ENCODE measurements at places on chromosomes 16 and 17.

DNA sequence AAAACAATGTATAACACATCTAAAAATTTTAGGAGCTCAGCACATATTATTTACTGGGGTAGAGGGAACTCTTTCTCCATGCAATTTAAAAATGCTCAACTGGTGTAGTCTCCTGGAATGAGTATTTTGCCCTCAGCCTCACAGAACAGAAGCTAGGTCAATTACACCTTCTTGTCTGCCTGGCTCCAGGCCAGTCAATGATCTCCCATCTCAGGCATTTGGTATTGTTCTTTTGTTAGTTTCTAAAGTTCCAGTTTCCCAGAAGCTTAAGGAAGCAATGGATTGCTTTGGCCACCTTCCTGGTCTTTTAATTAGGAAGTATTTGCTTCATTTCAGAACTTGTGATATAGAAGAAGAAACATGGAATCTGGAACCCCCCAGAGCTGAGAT, 360.3 kb upstream of the ASIC2 start:
- DNase-seq = no peak

GRCh38 chr17:7233701-7234082, 625 bp downstream of the DVL2 start:
- DNase-seq = no peak

DNA sequence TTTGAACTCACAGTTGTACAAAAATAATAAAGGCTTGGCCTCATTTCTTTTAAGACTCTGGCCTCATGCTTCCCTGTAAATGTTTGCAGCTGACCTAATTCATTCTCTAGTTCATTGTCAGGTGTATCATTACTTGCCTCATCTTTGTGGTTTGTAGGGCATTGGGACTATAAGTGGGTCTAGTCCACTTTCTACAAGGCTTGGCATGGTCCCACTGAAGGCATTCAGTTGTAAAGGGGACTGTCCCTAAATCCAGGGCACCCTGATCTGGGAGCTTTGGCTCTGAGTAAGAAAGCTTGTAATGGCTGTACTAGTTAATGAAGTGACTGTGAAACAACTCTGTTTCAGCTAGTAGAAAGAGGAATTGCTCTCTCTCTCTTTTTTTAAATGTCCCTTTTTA, 2.7 kb downstream of the KCTD2 start:
- no peak for DNase-seq

DNA sequence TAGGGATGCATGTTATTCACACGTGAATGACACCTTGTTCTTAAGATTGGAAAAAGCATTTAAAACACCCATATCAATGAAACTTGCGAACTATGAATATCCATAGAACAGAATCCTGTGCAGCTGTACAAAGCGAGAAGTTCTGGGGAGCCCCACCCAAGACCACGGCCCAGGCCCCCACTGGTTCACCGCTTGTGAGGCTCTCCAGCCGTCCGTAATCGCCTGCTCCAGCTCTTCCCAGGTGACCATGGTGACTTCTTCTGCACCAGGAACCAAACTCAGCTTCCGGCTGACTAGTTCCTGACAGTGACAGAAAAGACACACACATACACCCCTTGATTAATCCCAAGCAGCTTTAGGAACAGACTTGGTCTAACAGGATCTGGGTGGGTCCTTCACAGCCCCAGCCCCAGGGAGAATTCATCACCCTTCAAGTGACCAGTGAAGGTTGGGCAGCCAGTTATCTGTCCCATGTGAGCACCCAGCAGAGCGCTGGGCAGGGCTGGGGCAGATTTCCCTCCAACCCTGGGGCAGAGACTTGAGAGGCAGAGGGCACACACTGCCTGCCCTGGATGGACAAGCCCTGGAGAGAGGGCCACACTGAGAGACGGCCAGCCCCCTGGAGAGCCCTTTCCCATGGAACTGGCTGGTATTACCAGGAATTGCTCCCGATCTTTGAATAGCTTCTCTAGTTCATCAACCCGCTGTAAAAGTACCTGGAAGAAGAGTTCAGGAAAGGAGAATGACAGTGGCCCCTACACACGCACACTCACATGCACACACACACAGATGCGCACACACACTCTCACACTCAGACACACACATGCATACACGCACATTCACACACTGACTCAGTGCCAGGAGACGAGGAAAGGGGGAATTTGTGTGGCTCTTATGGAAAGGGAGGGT, 3.6 kb downstream of the QRICH2 start:
- DNase-seq = no peak

DNA sequence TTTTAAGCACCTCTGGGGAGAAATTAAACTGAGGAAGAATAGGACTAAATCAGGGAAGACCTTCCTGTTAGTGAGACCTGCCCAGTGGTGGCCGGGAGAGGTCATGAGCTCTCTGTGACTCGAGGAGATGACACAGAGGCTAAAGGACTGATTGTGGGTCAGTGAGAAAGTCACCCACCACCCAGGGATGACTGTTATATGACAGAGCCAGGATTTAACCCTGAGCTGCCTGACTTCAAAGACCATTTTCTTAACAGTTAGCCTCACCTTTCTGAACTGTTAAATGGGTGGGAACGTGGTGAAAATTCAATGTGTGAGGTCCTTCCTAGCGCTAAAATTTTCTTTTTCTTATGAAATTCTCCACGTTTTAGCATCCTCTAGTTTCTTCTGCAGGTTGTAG, 72.5 kb downstream of the WSB1 start:
- DNase-seq = no peak
